ENCODE measurements at places on chromosomes 2 and 18. TPM values are rescaled to one million over a fixed set of nuclear protein-coding genes. Genes with fewer than 3 reads are reported as not detected.
A peak's percentile ranks its signal among the peaks of the same experiment; 100 is the strongest.

GRCh38 chr18:21300035-21300907 is 58.2 kb downstream of the GREB1L start:
- no peaks in the 10 kb centered on the region for H3K36me3 ChIP-seq
- no peak overlapping the region for H3K4me3 ChIP-seq
- H3K27me3 ChIP-seq: no peaks in the 10 kb centered on the region
- DNase-seq: no peak

Gene RGPD3
- polyA plus RNA-seq: 0.24 TPM

Gene LRATD1
- polyA plus RNA-seq: 67.3 TPM

Gene CD207
- 1.9 TPM for polyA plus RNA-seq

DNA sequence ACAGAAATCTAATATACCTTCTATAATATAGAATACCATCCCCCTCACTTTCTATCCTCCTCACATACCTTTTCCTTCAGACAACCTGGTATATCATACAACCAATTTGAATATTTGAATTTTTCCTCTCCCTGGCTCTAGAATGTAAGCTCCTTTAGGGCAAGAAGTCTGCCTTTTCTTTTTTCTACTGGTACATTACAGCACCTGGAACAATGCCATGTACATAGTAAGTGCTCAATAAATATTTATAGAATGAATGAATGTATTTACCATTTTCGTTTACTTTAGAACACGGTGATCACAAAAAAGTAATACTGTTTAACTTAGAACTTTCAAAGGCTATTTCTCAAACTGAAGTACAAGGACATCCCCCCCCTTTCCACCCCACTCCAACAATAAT is 187.6 kb downstream of the STK39 start:
- no peak for DNase-seq
- no peaks in the 10 kb centered on the region for H3K27me3 ChIP-seq
- H3K27ac ChIP-seq: no peak overlapping the region
- H3K4me1 ChIP-seq: peaks cover 10% of the 10 kb centered on the region

- no peaks in the 10 kb centered on the region for H3K4me1 ChIP-seq
- no peaks in the 10 kb centered on the region for H3K27me3 ChIP-seq
- no peak overlapping the region for H3K4me3 ChIP-seq
- no peak for DNase-seq
Observed at GRCh38 chr18:51251625-51252024, 54.1 kb upstream of the MEX3C start.

- H3K27me3 ChIP-seq: no peaks in the 10 kb centered on the region
- peaks cover 6% of the 10 kb centered on the region for H3K4me1 ChIP-seq
- DNase-seq: peak; percentile 1
- H3K27ac ChIP-seq: no peak overlapping the region
- no peaks in the 10 kb centered on the region for H3K36me3 ChIP-seq
Observed at GRCh38 chr2:130389783-130390182, 33.9 kb downstream of the PTPN18 start.

Gene LINC00305
- polyA plus RNA-seq: not detected
